ENCODE measurements at places on chromosomes 3 and 15.

DNA sequence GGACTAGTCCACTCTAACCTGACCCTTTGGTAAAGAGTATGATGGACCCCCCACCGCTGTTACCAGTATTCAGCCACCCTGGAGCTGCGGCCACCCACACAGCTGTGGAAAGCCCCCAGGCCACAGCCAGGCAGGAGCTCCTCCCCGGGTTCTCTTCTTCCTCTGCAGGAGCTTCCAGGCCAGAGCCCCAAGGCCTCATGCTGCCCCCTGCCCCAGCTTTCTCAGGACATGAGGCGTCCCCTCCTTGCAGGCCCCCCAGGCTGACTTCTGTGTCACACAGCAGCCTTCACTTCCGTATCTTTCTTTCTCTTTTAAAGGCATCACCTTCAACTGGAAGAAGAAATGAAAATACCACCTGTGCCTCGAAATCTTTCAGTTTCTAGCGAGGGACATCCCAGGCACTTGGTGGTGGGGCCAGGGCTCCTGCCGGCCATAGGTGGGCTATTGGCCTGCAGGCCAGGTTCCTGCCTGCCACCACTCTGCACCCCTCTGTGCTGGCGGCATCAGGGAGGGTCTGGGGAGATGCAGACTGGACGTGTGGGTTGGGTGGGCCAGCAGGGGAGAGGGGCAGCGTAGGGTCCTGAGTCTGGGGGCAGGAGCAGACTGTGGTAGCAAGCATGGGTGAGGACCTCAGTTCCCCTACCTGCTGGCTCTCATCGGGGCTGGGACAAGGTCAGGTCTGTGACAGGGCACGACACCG is 19.9 kb downstream of the KLF13 start:
- no peak for DNase-seq

GRCh38 chr3:142896201-142896755 is 7.4 kb upstream of the PCOLCE2 start:
- DNase-seq, result no peak

DNA sequence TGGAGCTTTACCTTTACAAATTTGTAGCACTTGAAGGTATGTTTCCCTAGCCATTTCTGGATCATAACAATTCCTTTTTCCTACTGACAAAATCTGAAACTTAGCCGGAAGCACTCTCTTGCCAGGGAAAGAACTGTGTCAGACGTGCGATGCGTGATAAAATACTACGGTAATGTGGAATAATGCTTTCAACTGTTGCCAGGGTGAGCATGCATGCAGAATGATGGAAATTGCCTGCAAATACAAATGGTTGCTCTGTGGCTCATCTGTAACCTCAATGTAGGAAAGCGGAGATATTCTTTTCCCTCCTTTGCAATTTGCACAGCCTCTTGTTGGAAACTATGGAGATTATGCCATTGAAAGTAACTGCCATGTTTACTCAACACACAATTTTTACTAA is 736.5 kb upstream of the CFAP20DC start:
- DNase-seq, result no peak

GRCh38 chr3:124837730-124838186 is 49.4 kb downstream of the ITGB5 start:
- no peak for DNase-seq

- DNase-seq, result no peak
Measured at GRCh38 chr3:172154768-172155664, 115.6 kb downstream of the FNDC3B start.

GRCh38 chr3:49022688-49023171 is 809 bp downstream of the NDUFAF3 start:
- DNase-seq, result no peak

DNA sequence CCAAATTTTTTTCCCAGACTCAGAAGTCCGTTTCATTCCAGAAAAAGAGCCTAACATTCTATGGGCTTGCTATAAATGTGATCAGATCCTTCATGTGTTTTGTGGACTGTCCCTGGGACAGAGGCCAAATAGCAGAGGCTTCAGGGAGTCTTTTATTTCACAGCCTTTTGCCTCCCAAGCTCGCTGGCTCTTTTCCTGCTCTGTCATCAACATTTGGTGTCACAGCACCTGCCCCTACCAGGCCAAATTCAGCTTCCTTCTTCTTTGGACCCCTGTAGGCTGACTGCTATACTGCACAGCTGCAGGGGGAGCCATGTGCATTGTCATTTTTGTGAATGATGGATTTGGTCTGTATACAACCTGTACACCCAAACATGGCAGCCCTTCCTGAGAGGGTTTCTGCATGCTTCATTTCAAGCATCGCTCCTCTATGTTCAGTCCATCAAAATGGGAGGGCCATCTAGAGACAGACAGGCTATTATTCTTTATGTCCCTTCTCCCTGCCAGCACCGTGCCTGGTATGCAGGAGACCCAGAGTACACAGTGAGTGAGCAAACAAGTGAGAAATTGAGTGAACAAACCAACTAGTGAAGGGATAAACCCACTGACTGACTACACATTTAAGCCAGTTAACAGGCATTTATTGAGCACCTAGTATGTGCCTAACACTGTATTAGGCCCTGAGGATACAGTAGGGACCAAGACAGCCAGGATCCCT is 17.9 kb upstream of the RPP14 start:
- no peak for DNase-seq

GRCh38 chr3:66980791-66981190 is 17.3 kb upstream of the KBTBD8 start:
- DNase-seq, result no peak

- no peak for DNase-seq
Measured at GRCh38 chr3:163919154-163919553, 1159.1 kb downstream of the SI start.

DNA sequence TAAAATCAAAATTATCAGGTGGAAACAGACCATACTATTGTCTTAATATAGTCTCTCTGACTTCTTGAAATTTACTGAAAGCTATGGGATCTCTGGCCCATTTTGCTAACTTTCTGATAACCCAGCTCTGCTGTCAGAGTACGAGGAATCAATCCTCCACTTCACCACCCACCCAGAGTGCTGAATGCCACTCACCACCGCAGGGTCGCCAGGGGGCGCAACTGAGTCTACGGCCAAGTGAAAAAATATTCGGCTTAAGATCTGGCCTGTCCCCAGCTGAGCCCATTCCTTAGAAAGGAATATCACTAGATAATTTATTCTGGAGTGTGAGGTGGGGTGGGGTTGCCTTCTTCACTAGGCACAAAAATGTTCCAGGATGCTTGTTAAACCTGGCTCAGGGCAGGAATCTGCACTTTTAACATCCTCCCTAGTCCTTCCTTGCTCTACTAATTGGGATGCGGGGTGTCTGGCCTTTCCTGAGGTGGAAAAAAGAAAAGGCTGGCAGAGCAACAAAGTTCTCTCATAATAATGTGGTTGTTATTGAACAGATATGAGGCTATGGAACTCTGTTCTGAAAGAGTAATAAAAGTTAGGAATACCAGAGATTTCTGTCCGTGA is 520.6 kb downstream of the MFSD1 start:
- no peak for DNase-seq

DNA sequence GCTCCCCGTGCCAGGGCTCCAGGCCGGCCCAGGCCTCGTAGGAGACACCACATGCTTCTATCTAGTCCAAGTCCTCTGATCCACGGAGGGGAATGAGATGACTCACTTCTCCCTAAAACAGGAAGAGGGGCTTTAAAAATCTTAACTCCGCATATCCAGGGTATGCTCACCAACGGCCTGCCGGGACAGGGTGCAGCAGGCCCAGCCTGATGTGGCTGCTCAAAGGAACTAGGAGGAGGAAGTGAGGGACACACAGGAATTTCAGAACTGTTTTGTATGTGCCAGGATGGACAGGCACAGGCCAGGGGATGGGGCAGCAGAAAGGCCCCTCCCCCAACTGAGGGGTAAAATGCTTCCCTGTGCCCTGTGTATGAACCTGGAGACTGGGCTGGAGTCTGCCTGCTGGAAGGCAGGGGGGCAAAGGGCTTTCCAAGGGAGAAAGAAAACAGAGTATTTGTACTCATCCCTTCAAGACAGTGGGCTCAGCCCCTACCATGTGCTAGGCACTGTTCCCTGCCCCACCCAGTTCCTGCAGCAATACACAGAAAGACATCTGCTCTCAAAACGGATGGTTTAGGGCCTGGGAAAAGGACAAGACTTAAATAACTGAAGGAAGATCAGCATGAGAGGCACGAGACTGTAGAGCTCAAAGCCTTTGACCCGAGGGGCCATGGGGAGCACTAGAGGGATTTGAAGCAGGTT is 22.1 kb downstream of the CHDH start:
- DNase-seq, result no peak

GRCh38 chr15:89457086-89457485 is 39.3 kb downstream of the RHCG start:
- DNase-seq, result no peak

GRCh38 chr3:168213920-168214319 is 118.2 kb upstream of the GOLIM4 start:
- DNase-seq, result no peak

GRCh38 chr3:31671451-31671850 is 138.7 kb downstream of the STT3B start:
- DNase-seq, result no peak

- DNase-seq, result no peak
Measured at GRCh38 chr3:116809208-116809607, 99.6 kb downstream of the TUSC7 start.

Data from stimulated activated CD8-positive, alpha-beta memory T cell treated with anti-CD3 and anti-CD28 coated beads, Interleukin-15, amount 100 ng/mL, for 4 hours (primary cell).